Midbrain (tissue), 1 donor: ENCODE measurements at places on chromosomes 7 and 10.

GRCh38 chr10:20105931-20106330, 289.7 kb downstream of the PLXDC2 start:
- DNase-seq = no peak

DNA sequence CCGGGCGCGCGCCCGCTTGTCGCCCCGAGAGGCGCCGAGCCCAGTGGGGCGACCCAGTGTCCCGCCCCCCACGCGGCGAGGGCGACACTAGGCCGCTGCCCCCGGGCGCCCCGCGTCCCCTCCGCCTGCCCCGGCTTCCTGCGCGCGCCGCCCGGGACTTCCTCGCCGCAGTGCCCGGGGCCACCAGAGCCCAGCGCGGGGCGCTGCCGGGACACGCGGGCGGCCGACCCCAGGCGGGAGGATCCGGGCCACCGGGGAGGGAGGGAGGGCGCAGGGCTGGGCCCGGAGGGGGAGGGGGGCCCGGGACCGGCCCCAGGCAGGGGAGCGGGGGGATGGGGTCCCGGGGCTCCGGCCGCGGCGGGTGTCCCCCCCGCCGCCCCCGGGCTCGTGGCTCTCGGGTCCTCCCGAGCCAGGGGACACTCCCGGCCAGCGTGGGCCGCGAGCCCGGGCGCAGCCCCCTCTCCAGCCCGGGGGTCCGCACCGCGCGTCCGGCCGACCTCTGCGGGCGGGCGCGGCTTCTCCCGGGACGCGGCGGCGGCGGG, 435 bp upstream of the PWWP2B start:
- no peak for DNase-seq

DNA sequence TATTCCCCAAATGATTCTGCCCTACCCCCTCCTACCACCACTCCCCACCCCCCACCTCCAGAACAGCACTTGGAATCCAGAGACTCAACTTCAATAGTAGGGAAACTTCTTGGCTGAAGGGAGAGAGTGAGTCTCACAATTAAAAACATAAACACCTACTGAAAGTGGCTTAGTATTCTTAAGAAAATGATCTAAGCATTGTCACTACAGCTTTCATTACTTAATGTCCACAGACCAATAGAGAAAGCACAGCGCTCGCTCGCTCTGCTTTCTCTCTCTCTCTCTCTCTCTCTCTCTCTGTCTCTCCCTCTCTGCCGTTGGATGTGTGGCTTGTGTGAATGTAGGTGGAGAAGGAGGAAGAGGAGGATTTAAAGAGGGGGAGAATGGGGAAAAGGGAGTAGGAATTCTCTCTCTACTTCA, 1.5 kb upstream of the SEMA3A start:
- peak; percentile 27 for DNase-seq

- DNase-seq = no peak
These were observed 214.9 kb upstream of the ZMIZ1 start for GRCh38 chr10:78853864-78854263.

- DNase-seq = no peak
These were observed 93.1 kb upstream of the EFCAB10 start for GRCh38 chr7:105674200-105674920.

- no peak for DNase-seq
These were observed 187.5 kb downstream of the WDR37 start for GRCh38 chr10:1243486-1244234.

DNA sequence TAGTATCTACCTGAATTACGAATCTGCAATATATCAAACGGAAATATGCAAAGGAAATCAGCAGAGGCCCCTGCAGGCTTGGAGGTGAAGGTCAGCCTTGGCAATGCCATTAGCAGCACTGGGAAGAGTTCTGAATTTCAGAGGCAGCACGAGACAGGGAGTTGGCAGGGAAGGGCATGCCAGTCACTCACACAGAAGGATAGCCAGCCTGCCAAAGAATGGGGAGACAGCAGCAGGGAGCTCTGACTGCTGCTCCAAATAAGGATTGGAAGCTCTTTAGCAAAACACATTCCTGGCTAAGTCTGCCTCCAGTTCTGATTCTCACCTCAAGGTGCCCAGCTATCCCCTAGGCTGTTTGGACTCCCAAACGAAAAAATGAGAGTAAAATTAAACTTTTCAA, 188.0 kb downstream of the PDE1C start:
- DNase-seq = peak; percentile 28

- no peak for DNase-seq
These were observed 6.0 kb downstream of the IL15RA start for GRCh38 chr10:5971315-5971832.

- no peak for DNase-seq
These were observed 276.2 kb downstream of the USP6NL start for GRCh38 chr10:11335167-11335652.

DNA sequence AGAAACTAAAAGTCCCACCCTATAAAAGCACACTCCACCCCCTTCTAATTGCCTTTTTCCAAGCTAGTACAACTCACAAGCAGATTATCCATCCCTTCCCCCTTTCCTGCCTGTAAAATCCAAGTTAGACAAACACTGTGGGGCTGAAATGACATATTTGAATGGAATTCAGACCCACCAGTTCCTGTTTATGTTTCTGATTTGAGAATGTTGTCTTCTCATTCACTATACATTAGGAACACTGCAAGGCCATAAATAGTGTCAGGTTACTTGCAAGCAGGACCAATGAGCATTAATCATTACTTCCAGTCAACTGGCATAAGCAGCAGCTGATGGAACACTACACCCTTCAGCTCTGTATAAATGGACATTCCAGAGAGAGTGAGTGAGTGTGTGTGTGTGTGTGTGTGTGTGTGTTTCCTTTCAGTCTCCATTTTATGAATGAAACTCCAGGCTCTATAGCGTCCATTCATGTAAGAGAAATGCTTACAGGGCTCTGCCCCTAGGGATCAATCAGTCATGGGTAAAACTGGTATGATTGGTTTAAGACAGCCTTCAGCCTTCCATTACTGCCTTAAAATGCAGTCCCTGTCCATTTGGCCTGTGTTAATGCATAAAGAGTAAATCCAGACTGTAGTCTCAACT, 69.3 kb downstream of the ETV1 start:
- no peak for DNase-seq
